B cell (primary cell): ENCODE measurements at places on chromosomes 1 and 21. TPM values are rescaled to one million over a fixed set of nuclear protein-coding genes. Genes with fewer than 3 reads are reported as not detected.

- DNase-seq, result no peak
Measured at GRCh38 chr1:78132948-78133322, 87.2 kb downstream of the GIPC2 start.

DNA sequence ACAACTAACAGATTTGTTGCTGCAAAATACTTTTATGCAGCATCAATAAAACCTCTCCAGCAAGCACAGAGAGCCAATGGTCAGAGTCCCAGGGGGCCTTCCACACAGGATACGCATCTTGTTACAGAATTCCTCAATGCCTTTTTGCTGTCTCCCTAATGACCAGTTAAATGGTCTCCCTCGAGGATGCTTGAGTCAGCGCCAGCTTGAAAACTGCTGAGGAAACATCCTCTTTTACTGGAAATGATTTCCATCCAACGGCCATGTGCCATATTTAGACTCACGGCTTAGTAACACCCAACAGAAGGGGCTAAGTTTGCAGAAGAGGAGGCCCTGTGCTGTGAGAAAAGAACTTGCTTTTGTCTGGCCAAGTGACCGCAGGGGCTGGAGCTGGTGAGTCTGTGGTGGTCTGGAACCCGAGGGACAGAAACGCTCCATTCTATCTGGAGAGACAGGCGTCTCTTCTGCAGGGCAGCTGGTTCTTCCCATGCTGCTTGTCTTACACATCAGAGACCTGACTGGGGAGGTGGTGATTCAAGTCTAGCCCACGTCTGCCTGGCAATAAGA, 496.4 kb downstream of the SETD4 start:
- no peak for DNase-seq

- DNase-seq, result peak; percentile 45
Measured at GRCh38 chr1:197868751-197869489, 33.5 kb upstream of the C1orf53 start.

DNA sequence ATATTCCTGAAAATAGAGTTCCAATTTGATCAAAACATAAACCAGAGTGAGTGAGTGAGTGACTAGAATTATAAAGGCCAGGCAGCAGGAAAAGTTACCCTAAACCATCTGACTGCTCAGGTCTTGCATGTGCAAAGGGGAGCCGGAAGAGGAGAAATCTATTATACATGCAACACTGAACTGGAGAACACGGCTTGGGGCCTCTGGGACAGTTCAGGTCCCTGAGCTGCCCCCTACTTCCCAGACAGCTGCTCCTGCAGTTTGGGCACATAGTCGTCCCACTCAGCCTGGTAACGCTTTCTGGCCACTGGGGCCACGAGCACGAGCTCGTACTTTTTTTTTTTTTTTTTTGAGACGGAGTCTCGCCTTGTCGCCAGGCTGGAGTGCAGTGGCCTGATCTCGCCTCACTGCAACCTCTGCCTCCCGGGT, 40.1 kb downstream of the PTPRC start:
- DNase-seq, result peak; percentile 74

- no peak for DNase-seq
Measured at GRCh38 chr1:94741510-94741909, 78.6 kb upstream of the SLC44A3 start.

- DNase-seq, result no peak
Measured at GRCh38 chr1:39508266-39508665, 16.8 kb downstream of the BMP8A start.

Gene MROH9
- not detected in 2 replicates for total RNA-seq

Gene S100A12
- total RNA-seq, result not detected in 2 replicates

Gene PLA2G2F
- total RNA-seq, result not detected in 2 replicates
